Frontal cortex (tissue), 4 donors: ENCODE measurements at places on chromosomes 1 and 21. TPM values are rescaled to one million over a fixed set of nuclear protein-coding genes. Genes with fewer than 3 reads are reported as not detected.

DNA sequence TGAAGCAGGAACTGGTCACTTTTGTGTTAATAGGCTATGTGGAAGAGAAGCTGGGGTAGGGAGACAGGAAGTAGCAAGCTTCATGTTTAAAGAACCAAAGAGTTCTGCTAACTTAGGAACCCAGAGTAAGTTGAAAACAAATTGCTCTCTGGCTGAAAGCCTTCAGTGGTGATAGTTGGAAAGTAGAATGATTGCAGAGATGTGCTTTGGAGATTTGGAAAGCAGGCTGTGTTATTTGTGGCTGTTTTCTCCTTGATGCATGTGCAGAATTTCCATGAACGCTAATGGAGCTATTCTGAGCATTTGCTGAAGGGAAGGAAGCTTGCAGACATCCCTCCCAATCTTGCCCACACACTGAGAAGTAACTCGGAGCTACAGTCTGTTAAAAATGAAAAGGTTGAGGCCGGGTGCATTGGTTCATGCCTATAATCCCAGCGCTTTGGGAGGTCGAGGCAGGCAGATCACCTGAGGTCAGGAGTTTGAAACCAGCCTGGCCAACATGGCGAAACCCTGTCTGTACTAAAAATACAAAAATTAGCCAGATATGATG is 45.7 kb downstream of the TCEANC2 start:
- no peak for DNase-seq

DNA sequence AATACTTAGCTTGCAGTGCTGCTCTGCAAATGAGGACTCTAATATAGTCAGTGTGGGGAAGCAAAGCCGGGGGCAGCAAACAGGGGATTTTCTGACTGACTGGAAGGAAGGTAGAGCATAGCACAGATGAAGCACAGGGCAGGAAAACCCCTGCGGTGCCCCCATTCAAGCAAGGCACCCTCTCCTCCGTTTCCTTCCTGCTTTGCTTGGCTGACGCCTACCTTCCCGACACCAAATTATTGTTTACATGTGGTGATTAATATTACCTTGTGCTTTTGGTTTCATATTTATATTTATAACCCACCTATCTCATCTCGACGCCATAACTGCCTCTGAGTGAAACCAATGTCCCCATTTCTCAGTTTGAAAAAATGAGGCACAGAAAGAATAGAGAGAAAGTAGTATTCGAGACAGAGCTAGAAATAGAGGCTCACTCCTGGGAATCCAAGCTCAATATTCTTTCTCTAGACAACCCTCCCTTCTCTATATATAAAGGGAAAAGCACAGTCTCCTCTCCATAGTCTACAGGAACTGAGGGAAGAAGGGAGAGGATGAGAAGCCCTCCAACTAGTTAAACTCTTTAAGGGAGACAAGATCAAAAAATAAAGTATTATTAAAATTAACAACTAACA is 41.3 kb downstream of the PIK3C2B start:
- no peak for DNase-seq

The FAM78B gene
- 4.1 TPM for total RNA-seq

DNA sequence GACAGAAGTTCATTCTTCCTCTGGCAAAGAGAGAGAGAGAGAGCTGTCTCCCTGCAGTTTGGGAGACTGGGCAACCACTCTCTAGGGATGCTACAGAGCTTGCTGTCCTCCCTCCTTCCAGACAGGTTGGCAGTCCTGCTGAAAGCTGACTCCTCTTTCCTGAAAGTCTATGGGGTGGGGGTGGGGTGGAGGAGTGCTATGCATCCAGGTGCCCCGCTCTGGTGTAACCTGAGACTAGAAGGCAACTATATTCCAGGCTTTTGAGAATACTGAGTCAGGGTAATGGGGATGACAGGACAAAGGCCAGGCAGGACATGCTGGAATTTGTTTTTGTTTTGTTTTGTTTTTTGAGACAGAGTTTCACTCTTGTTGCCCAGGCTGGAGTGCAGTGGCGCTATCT is 55.4 kb downstream of the OPTC start:
- no peak for DNase-seq

The UMODL1 gene
- total RNA-seq = not detected

The YOD1 gene
- total RNA-seq = 20.8 TPM

The SYF2 gene
- total RNA-seq = 34.2 TPM

GRCh38 chr1:26994020-26994786 is 711 bp downstream of the TRNP1 start:
- no peak for DNase-seq

- no peak for DNase-seq
Observed at GRCh38 chr1:154849645-154850131, 20.4 kb downstream of the KCNN3 start.

DNA sequence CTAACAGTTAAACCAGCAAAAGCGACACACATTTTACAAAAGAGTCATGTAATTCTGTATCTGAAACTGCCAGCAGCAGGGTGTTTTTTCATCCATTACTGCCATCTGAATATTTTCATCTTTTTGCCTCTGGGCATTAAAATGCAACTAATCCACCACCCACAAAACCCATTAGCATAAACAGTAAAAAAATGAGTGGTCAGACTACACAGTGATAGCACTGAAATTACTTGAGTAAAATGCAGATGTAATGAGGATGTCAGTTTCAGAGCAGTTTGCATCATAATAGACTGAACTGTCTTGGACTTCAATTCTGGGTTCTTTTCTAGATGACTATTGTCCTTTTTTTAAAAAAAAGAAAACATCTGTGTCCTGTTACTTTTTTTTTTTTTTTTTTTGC is 132.3 kb downstream of the GABPA start:
- DNase-seq = no peak

The APOBEC4 gene
- not detected for total RNA-seq

DNA sequence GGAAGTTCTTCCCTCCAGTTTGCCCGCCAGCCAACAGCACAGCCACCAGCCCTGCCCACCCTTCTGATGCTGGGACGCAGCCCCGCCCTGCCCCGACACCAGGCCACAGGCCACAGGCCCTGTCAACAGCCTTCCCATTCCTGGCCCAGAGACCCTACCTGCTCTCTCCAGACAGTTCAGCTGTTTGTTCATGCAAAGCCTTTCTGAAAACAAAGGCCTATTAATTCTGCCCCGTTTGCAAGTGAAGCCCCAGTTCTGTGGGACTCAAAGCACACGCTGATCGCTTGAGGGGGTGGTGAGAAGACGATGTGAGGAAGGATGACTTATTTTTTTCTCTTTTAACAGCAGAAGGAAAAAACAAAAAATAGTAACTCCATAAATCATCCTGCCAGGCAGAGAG is 55.4 kb upstream of the KIF26B start:
- DNase-seq = no peak

GRCh38 chr21:29209696-29210095 is 79.3 kb downstream of the MAP3K7CL start:
- no peak for DNase-seq

The CLIC6 gene
- under 0.01 TPM for total RNA-seq

DNA sequence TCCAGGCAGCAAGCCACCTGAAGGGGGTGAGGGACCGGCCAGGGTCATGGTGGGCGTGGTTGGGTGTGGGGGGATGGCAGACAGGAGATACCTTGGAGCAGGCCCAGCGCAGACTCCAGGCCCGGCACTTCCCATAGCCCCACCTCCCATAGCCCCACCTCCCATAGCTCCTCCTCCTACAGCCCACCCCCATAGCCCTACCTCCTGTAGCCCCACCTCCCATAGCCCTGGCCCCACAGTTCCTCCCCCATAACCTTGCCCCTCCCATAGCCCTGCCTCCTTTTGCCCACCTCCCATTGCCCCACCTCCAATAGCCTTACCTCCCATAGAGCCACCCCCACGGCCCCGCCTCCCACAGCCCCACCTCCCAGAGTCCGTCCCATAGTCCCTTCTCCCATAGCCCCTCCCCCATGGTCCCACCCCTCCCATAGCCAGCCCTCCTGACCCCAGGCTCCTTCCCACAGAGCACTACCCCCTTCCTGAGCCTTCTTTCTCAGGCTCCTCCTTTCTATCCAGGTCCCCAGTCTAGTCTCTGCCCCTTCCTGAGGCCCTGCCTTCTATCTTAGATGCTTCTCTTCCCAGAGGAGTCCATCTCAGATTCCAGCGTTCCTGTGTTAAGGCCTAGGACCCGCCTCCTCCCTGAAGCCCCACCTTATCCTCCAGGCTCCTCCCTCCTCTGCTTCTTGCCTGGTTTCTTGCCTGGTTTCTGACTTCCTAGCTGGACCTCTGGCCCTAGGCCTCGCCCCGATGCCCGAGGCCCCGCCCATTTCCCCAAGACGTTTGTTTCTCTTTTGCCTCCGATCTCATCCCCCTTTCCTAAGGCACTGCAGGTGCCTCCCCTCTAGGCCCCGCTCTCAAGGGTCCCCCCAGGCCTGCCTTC is 46.8 kb downstream of the PTPRU start:
- DNase-seq = no peak

- DNase-seq = no peak
Observed at GRCh38 chr1:24992124-24992760, 62.2 kb upstream of the RUNX3 start.

DNA sequence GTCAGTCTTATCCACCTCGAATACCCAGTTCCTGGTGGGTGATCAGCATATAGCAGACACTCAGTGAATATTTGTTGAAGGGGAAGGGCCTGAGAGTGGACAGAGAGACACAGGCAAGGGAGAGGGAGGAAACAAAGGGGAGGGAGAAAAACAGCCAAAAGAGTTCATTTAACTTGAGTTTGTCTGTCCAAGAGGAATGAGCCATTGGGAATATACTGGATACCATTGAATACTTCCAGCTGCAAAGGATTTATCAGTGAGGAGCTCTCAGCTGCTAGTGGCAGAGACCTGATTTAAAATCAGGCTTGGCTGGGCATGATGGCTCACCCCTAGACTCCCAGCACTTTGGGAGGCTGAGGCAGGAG is 11.5 kb upstream of the BGLAP start:
- no peak for DNase-seq

GRCh38 chr1:240189386-240189989 is 97.8 kb downstream of the FMN2 start:
- DNase-seq = no peak

GRCh38 chr1:39184354-39184818 is 20.1 kb upstream of the MACF1 start:
- DNase-seq = no peak

The MTF2 gene
- total RNA-seq = 64.4 TPM

GRCh38 chr1:162389021-162389818 is 7.7 kb downstream of the C1orf226 start:
- DNase-seq = no peak

- DNase-seq = no peak
Observed at GRCh38 chr1:202938287-202938925, 11.4 kb upstream of the KLHL12 start.

The SPRR5 gene
- total RNA-seq = not detected

DNA sequence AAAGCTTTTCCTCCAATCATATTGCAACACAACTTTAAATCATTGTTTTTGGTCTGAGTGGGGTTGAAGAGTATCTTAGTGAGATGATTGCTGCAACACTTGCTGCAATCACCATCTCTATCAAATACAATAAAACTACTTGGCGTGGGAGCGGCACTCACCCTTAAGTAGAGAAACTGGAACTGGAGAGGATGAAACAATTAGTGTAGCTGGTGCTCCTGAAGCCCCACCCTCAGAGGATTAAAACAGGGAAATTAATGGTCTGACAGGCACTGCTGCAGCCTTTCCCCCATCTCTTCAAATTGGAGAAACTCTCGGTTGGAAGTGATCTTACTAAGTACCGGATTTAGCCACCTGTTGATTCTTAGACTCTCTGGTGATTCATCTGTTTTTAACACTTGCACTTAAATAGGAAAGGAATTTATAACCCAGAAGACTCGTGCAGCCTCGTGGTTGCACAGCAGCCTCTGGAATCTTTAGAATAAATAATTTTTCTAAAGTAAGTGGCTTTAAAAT is 80.5 kb upstream of the KIF26B start:
- DNase-seq = no peak

The ADCY10 gene
- 0.41 TPM for total RNA-seq

The HIVEP3 gene
- total RNA-seq = 12.6 TPM

The DCDC2B gene
- not detected for total RNA-seq

GRCh38 chr1:225476538-225476988 is 48.7 kb upstream of the LBR start:
- no peak for DNase-seq

DNA sequence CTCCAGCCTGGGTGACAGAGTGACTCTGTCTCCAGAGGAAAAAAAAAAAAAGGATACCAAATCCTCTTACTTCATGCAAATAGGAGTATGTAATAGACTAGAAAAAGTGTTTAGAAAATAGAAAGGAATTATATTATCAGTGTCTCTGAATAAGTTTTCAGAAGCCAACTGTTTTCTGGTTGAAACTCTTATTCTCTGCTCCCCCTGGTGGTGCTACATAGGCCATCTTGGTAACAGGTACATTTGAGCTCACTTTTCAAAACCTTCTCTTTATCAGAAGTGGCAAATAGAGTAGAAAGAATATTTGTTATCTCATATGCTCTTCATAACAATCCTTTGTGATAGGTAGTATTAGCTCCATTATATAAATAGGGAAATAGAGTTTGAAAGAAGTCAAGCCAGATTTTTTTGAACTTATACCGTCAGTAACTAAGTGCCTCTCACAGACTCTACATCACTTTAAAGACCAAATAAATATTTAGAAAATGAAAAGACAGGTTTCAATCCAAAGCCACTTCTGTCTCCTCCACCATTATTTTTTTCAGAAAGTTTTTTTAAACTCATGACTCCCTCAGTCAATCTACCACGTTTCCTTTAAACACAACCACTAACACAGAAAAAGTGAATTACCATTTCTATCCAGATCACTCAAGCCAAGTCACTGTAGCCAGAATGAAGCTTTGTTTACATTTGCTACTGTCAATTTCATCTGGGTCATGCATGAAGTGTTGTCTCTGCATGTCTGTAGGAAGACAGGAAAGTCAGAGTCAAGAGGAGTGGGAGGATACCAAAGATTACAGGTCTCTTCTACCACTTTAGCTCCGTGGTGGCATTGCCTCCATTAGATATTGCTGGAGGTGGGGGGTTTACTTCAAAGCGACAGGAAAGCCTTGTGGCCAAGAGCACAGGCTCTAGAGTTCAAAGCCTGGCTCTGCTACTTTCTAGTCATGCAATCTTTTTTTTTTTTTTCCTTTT is 45.6 kb downstream of the IL23R start:
- no peak for DNase-seq

The PLEKHM2 gene
- total RNA-seq = 32.6 TPM

GRCh38 chr21:33801424-33802405 is 113.9 kb downstream of the ATP5PO start:
- no peak for DNase-seq

GRCh38 chr21:36769051-36769839 is 70.3 kb downstream of the SIM2 start:
- DNase-seq = no peak

The CBR3 gene
- total RNA-seq = 1.6 TPM

The LRRN2 gene
- total RNA-seq = 7.7 TPM

GRCh38 chr1:156499842-156500542 is 583 bp downstream of the MEF2D start:
- no peak for DNase-seq

GRCh38 chr21:24420689-24421088 is 1186.6 kb downstream of the MRPL39 start:
- DNase-seq = no peak

DNA sequence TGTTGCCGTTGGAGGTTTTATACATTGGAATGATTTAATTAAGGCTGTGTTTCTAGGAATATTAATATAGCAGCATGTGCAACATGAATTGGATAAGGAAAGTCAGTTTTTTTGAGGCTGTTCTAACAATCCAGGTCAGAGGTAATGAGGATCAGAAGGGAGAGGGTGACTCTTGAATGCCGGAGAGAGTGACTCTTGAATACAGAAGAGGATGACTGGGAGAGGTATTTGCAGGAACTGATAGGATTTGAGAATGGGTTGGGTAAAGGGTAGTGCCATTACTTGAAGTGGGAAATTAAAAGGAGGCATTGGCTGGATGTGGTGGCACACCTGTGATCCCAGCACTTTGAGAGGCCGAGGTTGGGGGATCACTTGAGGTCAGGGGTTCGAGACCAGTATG is 55.6 kb upstream of the MACF1 start:
- no peak for DNase-seq

GRCh38 chr1:220828950-220829586 is 42.4 kb downstream of the MTARC1 start:
- no peak for DNase-seq
